ENCODE measurements at places on chromosomes 4 and X.

DNA sequence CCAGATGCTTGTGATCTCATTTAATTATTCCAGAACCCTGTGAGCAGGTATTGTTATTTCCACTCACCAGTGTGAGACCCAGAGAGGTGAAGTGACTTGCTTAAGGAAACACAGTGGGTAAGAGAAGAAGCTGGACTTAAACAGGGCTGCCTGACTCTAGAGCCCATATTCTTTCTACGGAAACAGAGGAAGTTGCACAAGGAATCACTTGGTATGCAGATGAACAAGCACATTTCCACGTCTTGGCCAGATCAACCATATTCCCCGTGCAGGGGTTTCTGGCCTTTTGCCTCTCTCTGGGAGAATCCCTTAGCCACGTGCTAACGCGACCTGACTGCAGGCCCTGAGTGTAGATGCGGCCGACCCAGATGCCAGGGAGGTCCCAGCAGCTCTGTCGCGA lies 195.5 kb upstream of the ATP6AP2 start:
- DNase-seq: no peak

- no peak for DNase-seq
Measured at GRCh38 chr4:157713342-157713741, 459.5 kb downstream of the GASK1B start.

- DNase-seq: no peak
Measured at GRCh38 chrX:7318661-7319060, 170.7 kb upstream of the PUDP start.

- DNase-seq: peak; percentile 18
Measured at GRCh38 chrX:41381685-41382084, 47.7 kb downstream of the DDX3X start.

- no peak for DNase-seq
Measured at GRCh38 chrX:129651756-129652564, 2.8 kb downstream of the APLN start.

GRCh38 chr4:80655662-80656061 lies 320.1 kb downstream of the CFAP299 start:
- no peak for DNase-seq

DNA sequence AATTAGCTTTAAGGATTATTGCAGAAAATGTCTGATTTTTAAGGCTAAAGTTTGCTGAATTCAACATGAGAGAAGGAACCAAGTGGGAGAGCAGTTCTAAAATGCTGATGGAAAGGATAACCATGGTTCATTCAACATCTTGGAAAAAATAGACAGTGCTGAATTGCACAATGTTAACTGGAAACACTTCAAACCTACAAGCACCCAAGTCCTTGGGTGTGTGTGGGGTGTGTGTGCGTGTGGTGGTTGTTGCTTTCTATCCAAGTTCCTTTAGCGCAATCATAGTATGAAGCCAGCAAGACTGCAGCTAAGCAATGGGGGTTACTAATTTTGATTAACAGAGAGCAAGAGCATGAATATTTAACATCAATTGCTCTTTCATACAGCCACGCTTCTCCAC lies 29.3 kb upstream of the SCOC start:
- DNase-seq: no peak

DNA sequence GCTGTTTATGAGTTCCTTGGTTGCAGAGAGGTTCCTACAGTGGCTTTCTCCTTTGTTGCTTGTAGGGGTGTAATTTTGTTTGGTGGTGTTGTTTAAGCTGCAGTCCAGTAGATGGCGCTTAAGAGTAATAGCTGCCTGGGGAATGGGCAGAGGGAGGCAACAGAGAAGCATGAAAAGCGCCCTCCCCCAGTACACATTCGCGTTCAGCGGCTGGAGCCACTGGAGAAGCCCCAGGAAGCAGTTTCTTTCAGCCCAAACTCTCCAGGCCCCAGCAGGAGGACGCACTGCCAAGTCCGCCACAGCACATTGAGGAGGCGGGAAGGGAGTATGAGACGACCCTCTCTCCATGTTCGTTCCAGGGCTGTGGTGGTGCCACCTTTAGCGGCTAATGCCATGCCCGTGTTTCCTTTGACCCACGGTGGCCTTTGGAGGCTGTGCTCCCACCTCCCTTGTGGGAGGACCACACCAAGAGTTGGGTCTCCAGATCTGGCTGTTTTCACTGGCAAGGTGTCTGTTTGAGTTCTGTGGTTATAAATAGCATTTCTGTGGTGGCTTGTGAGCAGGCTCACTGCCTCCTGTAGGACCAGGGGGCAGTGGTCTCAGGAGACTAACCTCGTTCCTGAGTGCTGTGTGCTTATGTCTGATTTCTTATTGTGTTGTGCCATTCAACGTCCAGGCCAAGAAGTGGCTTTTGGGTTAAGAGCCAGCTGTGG lies 252.3 kb downstream of the ARHGAP10 start:
- no peak for DNase-seq

GRCh38 chr4:112735474-112735951 lies 98.6 kb downstream of the LARP7 start:
- no peak for DNase-seq

Data from breast epithelium (tissue), 4 donors.